ENCODE measurements at places on chromosomes 4 and X.

DNA sequence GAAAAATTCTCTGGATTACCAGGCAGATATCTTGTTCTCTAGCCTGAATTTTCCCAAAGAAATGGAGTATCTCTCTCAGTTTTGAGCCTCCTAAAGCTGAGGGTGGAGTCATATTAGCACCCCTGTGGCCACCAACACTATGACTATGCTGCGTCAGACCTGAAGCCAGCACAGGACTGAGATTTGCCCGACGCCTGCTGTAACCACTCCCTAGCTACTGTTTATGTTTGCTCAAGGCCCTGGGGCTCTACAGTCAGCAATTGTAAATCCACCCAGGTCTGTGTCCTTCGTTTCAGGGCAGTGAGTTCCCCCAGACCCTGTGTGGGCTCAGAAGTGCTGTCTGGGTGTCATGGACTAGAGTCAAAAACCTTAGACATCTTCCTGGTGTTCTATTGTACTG is 61.4 kb downstream of the ZXDA start:
- no peak for DNase-seq

GRCh38 chr4:185740471-185740873 is 71.5 kb downstream of the SORBS2 start:
- no peak for DNase-seq

GRCh38 chr4:112234952-112235609 is 3.5 kb downstream of the AP1AR start:
- DNase-seq: no peak

- no peak for DNase-seq
Observed at GRCh38 chrX:65948103-65948502, 91.8 kb downstream of the VSIG4 start.

GRCh38 chr4:172096786-172097185 is 283.6 kb downstream of the GALNTL6 start:
- DNase-seq: no peak
